CD4-positive, alpha-beta memory T cell (primary cell): ENCODE measurements at places on chromosomes 2 and 18.

GRCh38 chr2:208490492-208490891 lies 83.9 kb downstream of the PTH2R start:
- DNase-seq, result no peak

GRCh38 chr2:134603966-134604365 lies 114.8 kb downstream of the TMEM163 start:
- no peak for DNase-seq

- DNase-seq, result no peak
Measured at GRCh38 chr2:197993830-197994229, 189.4 kb downstream of the PLCL1 start.

DNA sequence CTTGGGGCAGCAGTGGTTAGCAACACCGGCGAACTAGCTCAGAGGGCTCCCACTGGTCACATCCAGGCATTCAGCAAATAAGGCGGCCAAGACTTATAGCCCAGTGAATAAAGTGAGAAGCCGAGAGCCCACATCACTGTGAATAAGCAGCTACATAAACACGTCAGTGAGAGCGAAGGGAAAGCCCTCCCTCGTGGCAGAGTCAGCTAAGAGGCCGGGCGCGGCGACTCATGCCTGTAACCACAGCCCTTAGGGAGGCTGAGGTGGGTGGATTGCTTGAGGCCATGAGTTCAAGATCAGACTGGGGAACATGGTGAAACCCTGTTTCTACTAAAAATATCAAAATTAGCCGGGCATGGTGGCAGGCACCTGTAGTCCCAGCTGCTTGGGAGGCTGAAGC lies 5.2 kb downstream of the D2HGDH start:
- DNase-seq, result no peak

GRCh38 chr2:235937936-235938335 lies 230.2 kb downstream of the GBX2 start:
- no peak for DNase-seq

DNA sequence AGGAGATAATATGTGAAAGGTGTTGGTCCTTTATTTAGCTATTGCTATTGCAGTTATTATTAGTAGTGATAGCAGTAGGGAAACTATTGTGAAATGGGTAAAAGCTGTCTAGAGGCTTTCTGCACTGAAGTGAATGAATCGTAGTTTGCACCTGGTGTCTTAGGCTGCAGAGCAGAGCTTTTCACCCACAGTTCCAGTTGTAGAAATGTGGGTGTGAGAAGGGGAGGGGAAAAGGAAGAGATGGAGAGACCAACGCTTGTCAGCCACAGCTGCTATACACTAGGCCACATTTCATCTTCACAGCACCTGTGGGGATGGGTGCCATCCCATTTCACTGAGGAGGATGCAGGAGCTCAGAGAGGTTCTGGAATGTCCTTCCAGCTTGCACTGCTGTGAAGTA lies 50.0 kb downstream of the TRPM8 start:
- DNase-seq, result no peak

DNA sequence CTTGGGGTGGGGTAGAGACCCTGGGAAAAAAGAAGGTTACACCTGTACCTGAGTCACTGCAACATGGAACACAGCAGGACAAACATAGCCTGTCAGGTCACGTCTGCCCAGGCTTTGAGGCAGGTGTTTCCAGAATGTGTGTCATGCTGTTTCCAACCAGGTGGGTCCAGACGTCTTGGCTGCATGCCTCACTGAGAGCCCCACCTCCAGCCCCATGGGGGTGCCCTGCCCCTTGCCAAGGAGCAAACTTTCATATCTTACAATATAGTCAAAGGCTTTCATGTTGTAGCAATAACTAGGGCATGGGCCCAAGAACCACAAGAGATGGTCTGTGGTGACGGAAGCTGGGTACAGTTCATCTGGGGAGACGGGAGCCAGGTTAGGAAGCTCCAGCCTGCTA lies 499.7 kb downstream of the BCL11A start:
- no peak for DNase-seq

- DNase-seq, result no peak
Measured at GRCh38 chr2:34121076-34121475, 522.0 kb upstream of the FAM98A start.

- no peak for DNase-seq
Measured at GRCh38 chr2:168726375-168726774, 76.1 kb upstream of the NOSTRIN start.

DNA sequence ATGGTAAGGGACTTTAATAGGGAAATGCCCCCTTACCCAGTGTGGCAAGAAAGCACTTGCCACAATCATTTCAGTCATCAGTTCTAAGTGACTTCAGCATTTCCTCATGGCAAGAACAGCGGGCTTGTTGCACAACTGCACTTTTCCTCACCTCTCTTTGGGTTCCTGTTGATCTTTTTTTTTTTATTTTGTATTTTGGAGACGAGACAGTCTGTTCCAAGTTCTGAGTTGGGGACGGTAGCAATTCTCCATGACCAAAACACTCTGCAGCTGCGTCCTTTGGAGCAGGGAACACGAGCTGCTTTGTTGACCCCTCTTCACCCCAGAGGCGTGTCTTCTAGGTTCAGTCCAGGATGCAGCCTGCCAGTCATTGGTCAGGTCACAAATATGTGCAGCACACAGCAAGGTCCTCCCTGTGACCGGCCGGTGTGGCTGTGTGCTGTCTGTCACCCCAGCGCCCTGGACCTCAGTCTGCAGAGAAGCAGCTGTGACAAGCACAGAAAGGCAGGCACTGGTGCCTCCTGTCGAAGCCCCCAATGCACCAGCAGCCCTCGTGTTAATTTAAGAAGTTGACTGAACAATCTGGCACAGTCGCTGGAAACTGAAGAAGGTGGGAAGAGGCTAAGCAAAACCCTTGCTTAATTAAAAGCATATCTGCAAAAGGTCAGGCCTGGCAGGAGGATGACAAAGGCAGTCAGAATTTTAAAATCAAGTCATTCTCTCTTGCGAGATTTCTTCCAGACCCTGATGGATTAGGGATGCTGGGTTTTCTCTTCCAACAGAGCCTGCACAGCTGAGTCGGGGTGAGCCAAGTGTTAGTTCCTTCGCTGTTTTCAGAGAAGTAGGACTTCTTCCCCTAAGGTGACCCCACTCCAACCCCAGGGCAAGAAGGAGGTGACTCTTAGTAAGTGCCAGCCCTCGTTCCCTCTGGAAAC lies 96.7 kb upstream of the COPS8 start:
- DNase-seq, result no peak

DNA sequence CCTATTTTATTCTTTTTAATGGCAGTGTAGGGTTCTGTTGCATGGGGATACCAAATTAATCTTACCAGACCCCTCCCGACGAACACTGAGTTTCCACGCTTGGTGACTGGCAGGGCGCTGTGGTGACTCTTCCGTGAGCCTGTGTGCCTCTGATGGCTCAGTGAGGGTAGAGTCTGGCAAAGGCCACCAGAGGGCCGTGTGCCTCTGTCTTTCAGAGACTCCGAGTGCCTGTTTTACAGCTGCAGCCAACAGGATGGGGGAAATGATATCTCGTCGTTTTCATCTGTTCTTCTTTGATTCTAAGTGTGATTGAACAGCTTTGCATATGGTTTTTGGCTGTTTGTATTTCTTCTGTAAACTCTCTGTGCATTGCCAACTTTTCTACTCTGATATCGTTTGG lies 99.8 kb downstream of the ZNF236 start:
- DNase-seq, result peak; percentile 43

DNA sequence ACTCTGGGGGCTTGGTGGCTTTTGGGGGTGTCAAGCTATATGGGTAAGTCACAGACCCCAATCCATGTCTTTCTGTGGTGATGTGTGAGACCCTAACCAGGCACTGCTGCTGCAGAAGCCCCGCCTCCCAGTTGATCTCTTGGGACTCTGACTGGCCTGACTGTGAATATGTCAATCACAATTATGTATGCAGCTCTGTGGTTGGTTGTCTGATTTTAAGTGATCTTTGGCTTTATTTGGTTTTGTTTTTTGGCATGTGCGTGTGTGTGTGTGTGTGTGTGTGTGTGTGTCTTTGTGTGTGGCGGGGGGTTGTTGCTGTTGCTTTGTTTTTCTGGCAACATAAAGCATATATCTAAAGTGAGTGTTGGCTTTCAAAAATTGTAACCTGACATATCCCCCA lies 78.5 kb upstream of the GLS start:
- no peak for DNase-seq

DNA sequence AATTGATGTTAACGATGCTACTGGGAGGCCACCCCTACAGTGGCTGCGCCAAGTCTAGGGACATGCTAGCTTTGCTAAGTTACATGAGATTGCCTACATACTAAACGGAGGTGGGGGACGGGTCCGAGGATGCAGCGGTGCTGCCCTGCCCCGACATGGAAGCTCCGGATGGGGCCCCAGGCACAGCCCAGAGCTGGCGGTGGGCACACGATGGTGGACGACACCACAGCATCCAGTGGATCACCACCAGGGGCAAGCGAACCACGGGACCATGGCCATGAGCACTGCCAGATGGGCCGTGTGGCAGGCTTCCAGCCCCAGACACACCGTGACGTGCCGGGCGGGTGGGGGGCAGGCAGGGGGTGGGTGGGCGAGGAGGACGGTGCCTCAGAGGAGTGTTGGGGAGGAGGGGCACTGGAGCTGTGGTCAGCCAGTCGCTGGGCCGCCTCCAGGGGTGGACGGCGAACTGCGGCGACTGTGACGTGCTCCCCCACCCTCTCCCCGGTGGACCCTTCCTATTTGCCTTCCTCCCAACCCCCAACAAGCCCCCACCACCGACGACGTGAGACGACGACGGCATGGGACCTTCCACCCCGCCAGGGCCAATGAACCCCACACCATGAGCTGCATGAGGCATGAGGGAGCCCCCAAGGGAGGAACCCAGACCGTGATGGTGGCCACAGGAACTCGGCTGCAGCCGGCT lies 90.6 kb upstream of the ANKRD30BL start:
- no peak for DNase-seq

- no peak for DNase-seq
Measured at GRCh38 chr2:237378650-237379049, 35.3 kb downstream of the COL6A3 start.

DNA sequence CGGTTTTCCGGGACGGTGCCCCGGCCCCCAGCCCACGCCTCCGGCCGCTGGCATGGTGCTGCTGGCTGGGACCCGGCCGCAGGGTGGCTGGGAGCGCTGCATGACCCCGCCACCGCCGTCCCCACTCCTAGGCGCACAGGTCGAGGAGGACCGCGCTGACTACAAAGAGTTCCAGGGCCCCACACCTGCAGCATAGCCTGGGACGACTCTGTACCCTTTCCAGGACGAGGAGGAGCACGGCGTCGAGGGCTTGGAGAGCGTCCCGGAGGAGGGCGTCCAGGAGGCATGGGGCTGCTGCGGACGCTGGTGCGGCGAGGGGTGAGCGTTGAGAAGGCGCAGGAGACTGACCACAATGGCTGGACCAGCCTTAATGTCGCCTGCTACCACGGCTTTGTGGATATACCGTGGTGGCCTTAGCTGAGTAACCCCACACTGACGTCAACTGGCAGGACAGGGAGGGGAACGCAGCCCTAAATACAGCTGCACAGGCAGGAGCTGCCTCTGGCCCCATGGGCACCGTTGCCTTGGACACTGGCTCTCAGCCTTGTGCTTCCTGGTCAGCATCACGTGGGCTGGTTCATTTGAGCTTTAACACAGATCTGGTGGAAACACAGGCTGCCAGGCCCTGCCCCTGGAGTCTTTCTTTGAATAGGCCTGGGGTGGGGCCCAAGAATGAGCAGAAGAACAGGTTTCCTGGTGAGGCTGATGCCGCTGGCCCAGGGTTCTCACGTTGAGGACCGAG lies 40.9 kb upstream of the TRIM43B start:
- no peak for DNase-seq

DNA sequence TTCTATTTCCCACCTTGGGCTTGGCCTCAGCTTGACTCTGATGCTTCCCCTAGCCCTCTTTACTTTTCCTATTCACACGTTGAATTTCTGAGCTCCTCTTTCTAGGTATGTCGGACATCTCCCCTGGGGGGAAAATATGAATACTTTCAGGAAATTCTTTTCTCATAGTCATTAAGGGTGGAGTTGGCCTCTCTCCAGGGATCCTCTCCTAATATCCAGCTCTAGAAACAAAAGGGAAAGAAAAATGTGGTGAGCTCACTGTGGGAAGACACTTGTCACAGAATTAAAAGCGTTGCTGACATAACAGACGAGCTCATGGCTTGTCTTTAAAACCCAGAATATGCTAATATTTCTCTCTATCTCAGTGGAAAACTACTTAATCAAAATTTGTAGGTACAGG lies 132.7 kb upstream of the MEX3C start:
- no peak for DNase-seq

DNA sequence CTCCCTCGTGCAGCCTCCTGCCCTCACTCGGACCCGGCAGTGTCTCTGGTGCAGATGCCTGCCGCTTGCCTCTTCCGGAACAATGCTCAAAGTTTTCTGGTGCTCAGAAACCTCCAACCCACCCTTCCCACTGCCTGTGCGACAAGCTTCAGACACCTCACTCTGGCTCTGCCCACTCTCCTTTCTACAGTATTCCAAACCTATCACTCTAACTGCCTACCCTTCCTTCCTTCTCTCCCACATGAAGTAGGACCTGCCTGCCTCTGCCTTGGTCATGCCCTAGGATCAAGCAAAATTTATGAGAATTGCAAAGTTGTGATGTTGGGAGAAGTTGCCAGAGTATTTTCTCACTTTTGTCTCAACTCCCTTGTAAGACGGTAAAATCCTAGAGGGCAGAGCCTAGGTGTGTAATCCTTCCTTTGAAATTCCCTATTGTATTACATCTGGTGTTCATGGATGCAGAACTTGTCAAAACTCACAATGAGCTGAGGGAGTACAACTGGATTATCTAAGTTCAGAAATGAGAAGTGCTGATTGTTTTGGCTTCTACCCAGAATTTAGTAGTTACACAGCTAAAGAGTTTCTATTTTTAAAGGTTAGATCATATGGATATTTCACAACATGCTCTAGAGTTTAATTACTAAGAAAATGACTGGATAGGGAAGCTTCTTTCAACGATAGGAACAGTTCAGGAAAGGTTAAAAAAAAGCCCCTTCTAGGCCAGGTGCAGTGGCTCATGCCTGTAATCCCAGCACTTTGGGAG lies 7.2 kb downstream of the NPC1 start:
- no peak for DNase-seq

- DNase-seq, result no peak
Measured at GRCh38 chr2:20456636-20457426, 10.0 kb downstream of the RHOB start.

- no peak for DNase-seq
Measured at GRCh38 chr2:241893265-241893664, 23.7 kb downstream of the RTP5 start.

GRCh38 chr2:233145726-233146125 lies 85.6 kb downstream of the INPP5D start:
- no peak for DNase-seq

GRCh38 chr2:19785867-19786266 lies 115.9 kb downstream of the TTC32 start:
- no peak for DNase-seq

DNA sequence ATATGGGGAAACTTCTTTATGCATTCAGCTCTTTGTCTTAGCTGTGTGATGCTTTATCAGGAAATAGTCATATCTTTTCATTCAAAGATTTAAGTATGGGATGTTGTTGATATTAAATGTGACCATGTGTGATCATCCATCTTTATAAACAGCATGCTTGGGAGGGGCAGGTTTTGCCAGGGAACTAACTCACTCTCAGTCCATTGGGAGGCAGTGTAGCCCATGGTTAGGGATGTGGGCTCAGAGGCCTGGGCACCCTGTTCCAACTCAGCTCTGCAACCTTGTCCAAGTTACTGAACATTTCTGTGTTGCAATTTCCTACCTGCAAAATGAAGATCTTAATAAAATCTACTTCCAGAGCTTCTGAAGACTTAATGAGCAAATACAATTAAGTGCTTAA lies 92.0 kb upstream of the BCL2L11 start:
- no peak for DNase-seq

GRCh38 chr2:218885981-218886947 lies 5.6 kb downstream of the WNT10A start:
- DNase-seq, result no peak

- no peak for DNase-seq
Measured at GRCh38 chr2:8406271-8406670, 275.6 kb upstream of the ID2 start.
